ENCODE measurements at places on chromosomes 4 and X.

DNA sequence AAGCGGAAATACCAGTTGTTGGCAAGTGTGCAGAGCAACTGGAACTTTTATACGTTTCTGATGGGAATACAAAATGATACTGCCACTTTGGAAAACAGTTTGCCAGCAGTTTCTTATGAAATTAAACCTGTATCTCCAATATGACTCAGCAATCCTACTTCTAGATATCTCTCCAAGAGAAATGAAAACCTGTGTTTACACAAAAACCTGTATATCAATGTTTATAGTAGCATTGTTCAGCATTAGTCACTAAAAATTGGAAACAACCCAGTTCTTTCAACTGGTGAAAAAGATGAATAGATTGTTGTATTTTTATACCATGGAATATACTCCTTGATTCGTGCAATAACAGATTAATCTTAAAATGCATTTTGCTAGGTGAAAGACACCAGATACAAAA lies 26.8 kb downstream of the ATP7A start:
- no peak for DNase-seq

- DNase-seq = no peak
Measured at GRCh38 chrX:140433582-140433981, 71.3 kb downstream of the SOX3 start.

- no peak for DNase-seq
Measured at GRCh38 chrX:446245-446644, 59.5 kb upstream of the PPP2R3B start.

DNA sequence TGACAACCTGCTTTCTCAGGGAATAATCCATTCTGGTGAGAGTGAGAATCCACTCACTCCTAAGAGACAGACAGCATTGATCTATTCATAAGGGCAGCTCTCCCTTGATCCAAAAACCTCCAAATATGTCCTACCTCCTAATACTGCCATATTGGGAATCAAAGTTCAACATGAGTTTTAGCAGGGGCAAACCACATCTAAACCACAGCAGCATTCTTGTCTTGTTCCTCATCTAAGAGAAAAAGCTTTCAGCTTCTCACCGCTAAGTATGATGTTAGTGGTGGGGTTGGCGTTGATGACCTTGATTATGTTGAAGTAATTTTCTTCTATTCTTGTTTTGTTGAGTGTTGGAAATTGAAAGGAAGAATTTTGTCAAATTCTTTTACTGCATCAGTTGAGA lies 69.6 kb downstream of the SERTM2 start:
- no peak for DNase-seq
